CMK (cell line): ENCODE measurements at places on chromosomes 2 and 18.

- DNase-seq: no peak
Measured at GRCh38 chr18:10453806-10454680, at the start of gene APCDD1. Gene APCDD1 (plus strand): TSS chr18:10454635. CDS start chr18:10454982, 347 bp downstream.

DNA sequence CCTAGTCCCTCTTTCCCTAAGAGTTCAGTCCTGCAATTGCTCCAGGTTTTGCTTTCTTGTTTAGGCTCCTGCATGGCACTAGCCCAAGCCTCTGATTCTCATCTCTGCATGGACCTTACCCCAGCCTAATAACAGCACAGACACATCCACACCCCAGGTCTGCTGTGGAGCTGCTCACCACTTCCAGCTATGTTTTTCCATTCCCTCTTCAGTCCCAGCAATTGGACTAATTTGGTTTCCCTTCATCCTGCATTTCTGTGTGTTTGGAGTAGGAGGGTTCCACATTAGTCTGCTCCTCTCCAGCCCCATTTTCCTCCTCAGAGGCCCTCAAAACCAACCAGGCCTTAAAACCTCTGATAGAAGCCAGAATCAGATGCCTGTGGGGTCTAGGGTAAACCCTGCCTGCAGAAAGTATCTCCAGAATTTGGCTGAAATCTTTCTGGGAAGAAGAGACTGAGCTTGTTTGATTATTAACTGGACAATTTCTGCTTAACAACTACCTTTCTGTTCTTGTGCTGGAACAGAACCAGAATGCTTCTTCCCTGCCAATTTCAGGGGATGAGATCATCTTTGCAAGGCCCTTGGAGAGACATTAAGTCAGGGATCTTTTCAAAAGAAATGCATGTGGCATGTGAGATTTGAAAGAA is 95.9 kb downstream of the GFPT1 start:
- no peak for DNase-seq

DNA sequence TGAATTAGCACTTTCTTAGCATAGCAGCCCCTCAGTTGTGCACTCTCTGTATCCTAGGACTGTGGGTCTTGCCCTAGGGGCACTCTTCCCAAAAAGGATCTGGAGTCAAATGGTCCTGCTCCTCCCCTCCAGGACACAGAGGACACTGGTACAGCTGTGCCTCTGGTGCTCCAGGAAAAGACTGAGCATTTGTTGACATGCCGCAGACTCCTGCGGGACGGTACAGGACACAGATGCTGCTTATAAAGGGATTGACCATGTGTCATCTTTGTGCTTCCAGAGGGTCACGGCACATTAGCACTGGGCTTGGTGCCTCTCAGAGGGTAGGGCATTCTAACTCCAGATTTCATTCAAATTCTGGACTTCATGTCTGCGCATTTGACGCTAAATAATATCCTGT is 110.5 kb downstream of the KLF7 start:
- no peak for DNase-seq

DNA sequence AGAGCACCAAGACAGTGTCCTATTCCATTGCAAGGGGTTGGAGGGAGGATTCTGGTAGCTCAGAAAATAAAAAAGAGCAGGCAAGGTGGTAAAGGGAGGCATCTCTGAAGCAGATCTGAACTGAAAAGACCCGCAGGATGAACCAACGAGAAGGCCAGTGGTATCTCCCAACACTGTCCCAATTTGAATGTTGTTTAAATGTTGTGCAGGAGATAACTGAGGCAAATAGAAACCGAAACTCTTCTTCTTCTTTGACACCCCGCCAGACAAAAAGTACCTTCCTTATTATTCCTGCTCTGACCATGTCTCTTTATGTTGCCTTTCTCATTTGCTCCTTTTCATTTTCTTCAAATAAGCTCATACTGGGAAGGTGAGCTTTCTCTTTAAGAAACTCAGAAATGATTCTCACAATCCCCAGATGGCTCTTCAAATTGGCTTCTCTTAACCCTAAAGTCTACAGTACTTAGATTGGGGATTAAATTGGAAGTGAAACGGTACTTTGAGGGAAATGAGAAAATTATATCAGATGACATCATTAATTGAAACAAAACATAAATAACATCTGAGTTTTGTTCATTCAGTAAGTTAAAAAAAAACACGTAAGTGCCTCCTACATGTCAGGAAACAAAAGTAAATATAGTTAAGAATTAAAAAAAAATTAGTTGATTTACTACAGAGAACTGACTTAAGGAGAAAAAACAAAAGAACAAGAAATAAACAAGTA is 143.6 kb downstream of the WDPCP start:
- DNase-seq: no peak

DNA sequence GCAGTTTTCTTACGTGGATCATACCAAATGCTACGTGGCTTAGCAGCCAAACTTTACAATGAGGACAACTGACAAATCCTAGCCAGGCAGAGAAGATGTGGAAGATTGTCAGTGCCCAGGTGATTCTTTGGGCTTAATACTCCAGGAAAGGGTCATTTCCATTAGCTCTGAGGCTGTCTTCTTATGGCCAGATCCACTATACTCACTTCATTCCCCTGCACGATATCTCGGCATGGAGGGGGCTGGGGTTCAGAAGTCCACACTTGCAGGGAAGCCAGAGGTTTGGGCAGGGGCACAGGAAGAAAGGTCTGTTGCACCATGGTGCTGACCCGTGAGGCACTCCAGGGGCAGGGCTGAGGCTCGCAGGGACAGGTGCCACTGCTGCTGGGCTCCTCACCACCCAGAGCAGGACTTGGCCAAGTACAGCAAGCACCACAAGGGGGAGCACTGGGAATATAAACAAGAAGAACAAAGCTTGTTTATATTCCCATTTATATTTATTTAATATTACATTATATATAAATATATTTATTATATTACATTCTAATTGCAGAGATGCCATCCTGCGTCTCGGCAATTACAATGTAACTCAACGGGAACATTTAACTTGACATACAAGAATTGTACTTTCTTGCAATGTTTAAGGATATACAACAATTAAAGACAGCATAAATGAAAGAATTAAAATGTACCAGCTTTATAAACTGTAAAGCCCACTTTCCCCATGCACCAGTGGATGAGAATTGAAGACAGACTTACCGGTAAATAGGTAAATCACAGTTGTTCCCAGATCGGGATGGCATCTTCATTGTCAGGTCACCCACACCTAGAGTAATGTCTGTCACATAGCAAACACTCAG is 27.2 kb downstream of the CLUL1 start:
- no peak for DNase-seq

GRCh38 chr2:73870084-73870483 is 22.7 kb upstream of the ACTG2 start:
- DNase-seq: no peak

DNA sequence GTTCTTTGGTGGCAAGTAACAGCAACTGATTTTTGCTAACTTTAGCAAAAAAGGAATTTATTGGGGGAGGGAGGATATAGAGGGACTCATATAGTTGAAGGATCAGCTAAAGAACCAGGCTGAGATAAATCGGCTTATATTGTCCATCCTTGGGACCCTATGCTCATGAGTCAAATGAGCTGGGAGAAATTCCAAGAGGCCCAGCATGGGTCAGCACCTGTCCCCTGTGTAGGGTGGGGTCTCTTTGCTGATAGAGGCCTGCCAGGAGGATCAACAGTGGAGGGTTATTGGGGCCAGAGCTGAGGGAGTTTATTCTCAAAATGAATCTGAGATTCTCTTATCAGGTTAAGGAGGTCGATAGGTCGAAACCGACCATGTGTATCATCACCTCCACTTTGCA is 97.2 kb downstream of the VAPA start:
- DNase-seq: no peak

- DNase-seq: no peak
Measured at GRCh38 chr18:3186678-3187658, 32.8 kb downstream of the MYOM1 start.

GRCh38 chr2:38108907-38109731 is 33.2 kb upstream of the CYP1B1 start:
- no peak for DNase-seq

GRCh38 chr2:112310906-112311305 is 35.5 kb downstream of the ZC3H6 start:
- DNase-seq: no peak

DNA sequence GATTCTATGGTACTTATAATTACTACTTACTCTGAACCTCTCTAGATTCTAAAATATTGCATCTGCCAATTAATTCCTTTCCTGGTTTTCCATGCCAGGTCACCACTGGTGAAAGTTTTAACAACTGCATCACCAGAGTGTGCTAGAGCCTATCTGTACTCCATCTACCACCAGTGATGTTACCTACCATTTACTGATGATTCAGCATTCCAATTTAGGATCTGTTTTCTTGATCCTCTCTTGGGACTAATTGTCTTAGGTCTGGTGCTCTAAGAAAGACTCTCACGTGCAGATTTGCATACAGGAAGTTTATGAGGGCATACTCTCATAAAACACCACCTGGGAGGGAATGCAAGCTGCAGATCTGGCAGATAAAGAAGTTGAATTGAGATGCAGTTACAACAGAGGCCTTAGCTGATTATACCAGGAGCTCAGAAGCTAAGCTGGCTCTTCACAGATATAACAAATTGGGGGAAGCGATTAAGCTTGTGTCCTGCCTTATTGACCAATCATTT is 347.6 kb upstream of the VRK2 start:
- DNase-seq: no peak

DNA sequence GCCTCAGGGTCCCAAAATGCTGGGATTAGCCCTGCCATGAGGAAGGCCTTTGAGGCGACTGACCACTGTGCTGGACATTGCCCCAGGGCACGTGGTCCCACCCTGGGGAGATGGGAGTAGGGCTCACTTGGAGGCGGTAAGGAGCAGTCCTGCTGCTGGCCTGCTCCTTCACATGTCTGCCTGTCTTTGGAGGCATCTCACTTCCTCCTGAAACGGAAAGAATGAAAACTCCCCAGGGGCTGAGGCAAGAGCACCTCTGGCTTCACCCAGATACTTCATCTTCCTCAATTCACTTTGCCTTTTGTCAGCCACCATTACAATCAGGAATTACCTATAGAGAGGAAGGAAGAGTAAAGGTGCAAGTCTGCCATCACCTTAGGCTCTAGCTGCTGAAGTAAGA is 59.9 kb upstream of the GATA6 start:
- no peak for DNase-seq

GRCh38 chr2:9102861-9103662 is 99.6 kb upstream of the MBOAT2 start:
- no peak for DNase-seq

- DNase-seq: no peak
Measured at GRCh38 chr2:144239306-144239705, 280.6 kb downstream of the ZEB2 start.

- no peak for DNase-seq
Measured at GRCh38 chr2:120347396-120348060, 1.6 kb downstream of the INHBB start.
